ENCODE measurements at places on chromosomes 16 and 17.

- DNase-seq, result no peak
These were observed 19.1 kb upstream of the TAC4 start for GRCh38 chr17:49866882-49867413.

DNA sequence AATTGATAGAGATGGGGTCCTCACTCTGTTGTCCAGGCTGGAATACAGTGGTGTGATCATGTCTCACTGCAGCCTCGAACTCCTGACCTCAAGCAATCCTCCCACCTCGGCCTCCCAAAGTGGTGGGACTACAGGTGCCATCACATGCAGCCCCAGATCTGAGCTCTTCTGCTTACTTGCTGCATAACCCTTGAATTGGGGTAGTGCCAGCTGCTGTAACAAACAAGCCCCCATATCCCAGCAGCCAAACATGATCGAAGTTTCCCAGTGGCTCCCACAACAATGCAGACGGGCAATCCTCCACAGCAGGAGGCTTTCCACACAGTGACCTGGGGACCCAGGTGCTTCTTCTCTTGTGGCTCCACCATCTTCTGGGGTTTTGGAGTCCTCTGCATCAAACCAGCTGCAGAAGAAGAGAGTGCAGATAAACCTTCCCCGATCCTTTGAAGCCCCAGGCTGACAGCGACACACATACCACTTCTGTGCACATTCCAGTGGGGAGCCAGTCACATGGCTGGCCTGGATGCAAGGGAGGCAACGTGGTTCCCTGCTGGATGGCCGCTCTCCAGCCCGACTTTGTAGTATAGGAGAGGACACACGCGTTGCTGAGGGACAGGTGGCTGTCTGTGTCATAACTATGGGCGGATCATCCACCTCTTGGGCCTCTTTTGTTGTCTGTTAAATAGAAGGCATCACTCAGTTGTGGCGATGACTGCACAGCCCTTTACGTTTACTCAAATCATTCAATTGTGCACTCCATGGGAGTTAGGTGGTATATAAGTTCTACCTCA lies 16.7 kb downstream of the SBK1 start:
- DNase-seq, result no peak

DNA sequence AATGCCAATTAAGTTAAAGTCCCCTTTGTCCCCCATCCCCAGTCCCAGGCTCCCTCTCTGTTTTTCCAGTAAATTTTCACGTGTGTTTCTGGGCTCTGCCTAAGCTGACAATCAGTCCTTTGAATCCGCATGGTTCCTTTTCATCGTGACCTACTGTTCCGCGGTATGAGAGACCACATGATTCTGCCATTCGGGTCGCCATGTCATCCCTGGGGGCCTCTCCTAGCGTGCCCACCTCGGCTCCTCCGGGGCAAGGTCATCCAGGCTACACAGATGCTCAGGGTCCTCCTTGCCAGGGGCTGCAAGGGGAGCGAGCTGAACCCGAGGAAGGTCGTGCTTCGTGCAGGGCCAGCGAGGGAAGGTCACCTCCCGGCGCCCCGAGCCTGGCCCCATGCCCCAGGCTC lies 157.6 kb downstream of the RAB11FIP4 start:
- peak; percentile 32 for DNase-seq

DNA sequence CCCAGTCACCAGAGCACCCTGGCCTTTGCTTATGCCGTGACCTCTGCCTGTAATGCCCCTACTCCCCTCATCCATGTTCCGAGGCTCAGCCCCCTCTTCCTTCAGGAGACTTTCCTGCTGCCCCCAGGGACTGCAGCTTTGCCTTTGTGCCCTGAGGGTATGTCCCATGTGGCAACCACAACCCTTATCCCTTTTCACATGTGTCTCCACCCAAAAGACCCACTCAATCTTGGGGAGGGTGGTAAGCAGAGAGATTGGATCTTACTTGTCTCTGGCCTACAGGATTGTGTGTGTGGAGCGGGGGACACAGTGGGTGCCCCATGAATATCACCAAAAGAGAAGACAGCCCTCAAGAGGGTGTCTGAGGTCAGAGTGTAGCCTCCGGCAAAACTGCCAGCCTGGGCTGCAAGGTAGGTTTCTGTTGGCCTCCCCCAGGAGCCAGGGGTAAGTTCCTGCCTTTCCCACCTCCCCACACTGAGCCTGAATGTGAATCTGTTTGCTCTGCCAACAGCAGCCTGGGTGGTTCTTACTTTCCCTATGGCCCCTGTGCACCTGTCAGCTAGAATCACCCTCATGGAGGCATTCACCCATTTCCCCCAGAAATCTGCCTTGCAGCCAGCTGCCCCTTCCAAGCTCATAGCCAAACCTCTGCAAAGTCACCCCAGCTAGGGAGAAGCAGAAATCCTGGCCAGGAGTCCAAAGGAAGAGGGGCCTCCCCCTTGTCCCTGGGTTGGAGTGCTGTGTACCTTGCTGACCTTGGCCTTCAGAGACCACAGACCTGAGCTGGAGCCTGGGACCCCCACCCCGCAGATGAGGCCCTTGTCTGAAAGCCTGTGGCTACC lies 11.5 kb upstream of the C17orf113 start:
- DNase-seq, result no peak

- DNase-seq, result peak; percentile 47
These were observed 81.0 kb downstream of the TMEM100 start for GRCh38 chr17:55641676-55642081.

DNA sequence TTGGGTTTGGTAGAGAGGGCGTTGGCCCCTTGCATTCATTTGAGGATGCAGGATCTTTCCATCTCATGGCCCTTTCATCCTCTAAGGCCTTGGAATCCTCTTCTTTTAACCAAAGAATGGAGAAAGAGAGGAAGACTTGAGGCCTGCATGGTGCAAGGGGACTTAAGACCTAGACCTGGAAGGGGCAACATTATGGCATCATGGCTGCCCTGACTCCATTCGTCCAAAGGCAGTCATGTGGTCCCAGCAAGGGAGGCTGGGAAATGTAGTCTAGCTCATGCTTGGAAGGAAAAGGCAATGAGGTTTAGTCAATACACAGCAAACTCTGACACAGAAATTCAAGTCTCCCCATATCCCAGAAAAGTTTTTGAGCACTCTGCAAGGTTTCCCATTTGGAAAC lies 30.7 kb upstream of the CDRT4 start:
- peak; percentile 4 for DNase-seq

DNA sequence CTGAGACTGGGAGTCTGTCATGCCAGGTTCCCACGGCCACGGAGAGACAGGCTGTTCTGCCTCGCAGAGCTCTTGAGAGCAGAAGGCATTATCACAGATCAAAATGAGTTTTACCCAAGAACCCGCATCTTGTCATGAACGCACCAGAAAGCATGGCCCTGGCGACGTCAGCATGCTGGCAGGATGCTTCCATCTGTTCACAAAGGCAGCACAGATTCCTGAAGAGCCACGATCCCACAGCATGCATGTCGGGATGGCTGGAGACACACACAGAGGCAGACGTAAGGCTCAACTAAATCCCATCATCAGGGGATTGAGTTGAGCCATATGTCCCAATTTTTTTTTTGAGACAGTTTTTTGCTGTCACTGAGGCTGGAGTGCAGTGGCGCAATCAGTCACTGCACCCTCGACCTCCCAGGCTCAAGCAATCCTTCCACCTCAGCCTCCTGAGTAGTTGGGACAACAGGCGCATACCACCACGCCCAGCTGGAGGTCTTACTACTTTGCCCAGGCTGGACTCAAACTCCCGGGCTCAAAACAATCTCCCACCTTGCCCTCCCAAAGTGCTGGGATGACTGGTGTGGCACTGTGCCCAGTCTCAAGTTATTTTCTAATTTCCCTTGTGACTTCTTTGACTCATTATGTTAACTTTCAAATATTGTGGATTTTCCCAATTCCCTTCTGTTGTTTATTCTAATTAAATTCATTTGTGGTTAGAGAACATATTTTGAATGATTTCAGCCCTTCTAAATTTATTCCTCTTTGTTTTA lies 11.1 kb downstream of the FANCA start:
- no peak for DNase-seq

DNA sequence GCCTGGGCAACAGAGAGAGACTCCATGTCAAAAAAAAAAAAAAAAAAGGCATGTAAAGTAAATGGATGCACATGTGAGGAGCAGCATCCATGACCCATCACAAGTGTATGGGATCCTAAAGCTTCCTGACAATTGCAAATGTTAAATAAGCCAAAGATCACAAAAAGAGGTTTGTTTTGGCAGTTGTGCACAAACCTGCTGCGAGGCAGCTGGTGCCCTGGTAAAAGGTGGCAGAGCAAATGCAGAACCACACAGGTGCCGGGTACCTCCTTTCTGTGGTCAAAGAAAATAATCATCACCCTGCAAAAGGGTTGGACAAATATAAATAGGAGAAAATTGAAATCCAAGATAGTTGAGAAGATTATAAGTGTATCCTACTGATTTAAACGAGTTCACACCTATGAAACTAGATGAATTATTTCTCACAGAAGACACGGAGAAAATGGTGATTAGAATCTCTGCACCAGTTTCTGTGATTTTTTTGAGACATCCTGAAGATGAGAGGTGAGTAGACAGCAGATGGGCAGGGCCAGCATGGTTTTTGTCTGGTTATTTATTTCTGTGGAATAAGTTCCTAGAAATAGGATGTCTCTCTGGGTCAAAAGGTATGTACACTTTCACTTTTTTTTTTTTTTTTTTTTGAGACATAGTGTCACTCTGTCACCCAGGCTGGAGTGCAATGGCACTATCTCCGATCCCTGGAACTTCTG lies 291.3 kb downstream of the CDH13 start:
- no peak for DNase-seq

DNA sequence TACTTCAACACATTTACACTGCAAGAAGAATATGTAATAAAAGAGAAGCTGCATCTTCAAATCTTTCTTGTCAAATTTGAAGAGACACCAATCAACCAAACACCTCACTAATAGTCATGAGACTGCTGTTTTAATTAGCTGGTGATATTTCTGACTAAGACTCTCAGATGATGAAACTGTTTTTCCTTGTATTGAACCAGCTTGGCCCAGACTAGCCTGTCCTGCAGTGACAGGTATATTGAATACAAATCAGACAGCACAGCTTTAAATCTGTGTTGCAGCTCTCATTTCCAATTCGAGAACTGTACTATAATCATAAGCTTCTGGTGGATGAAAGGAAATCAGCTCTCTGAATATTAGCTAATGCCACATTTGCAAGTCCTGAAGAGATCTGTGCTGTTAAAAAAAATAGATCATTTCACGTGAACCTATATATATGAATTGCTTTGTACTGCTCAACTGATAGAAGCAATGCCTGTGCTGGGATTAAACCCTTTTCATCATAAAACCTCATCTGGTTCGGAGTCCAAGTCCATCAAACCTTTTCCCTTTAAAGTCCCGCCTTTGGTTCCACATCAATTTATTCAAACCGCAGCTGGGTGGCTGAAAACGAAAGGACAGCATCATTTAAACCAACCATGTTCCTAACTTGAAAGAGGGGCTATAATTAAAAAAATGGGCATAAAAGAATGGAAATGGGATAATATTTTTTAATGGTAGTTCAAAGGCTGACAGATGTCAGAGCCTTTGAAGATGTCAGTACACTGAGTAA lies 306.2 kb downstream of the CEP112 start:
- DNase-seq, result no peak

GRCh38 chr16:59048876-59049275 lies 314.8 kb upstream of the GOT2 start:
- no peak for DNase-seq

- DNase-seq, result no peak
These were observed 26.5 kb upstream of the ITGAX start for GRCh38 chr16:31328322-31329052.

- DNase-seq, result no peak
These were observed 66.7 kb downstream of the PIGL start for GRCh38 chr17:16283705-16284104.

DNA sequence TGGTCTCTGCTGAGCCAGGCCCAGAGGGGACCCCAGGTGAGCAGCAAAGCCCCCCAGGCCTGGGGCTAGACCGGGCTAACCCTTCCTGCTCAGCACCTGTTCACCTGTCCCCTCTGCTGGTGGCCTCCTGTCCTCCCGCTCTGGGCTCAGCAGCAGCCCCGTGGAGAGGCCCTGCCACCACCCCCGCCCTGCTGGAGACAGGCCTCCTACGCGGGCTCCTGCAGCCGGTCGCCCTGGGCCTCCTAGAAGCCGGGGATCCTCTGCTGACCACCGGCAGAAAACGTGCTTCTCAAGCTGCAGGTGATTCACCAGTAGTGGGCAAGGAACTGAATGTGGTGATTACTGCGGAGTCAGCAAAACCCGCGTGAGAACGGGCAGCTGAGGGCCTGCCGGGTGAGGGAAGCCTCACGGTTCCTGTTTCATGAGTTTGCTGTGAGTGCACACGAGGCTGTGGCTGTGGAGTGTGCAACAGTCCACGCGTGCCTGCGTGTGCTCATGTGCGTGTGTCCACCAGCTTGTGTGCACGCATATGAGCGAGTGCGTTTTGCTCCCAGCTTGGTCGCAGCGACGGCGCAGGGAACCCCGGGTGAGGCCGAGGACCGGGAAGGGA lies 792 bp downstream of the SECTM1 start:
- DNase-seq, result no peak

GRCh38 chr17:36691606-36692005 lies 90.2 kb downstream of the MRM1 start:
- DNase-seq, result no peak

GRCh38 chr16:31077592-31078396 lies 3.6 kb downstream of the ZNF646 start:
- no peak for DNase-seq
